Activated CD4-positive, alpha-beta T cell treated with anti-CD3 and anti-CD28 coated beads, Interleukin-2, amount 50 U/mL, for 16 hours (primary cell): ENCODE measurements at places on chromosomes 11 and 22.

DNA sequence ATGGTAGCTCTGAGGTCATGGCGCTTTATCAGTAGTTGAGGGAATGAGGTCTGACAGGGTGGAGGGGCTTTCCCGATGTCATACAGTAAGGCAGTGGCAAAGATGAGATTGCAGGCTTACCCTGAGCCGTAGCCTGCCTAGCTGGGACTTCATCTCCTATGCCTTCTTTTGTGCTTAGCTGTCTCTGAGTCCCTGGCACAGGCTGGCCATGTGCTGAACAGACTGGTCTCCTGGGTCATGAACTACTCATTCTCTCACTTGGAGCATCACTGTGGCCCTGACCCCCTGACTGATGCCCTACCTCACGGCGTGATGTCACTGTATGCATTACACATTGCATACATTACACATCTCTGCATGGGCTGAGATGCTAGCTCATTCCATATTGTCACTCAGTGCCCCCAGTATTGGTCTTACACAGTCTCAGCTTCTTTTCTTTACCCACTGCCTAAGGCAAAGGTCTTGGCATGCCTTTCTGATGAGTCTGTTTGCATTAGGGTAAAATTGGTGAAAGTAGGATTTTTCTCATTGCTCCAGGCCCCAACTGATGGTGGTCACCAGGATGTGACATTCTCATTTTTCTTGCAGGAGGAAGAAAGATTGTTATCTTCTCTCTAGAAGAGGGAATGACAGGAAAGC lies 389.4 kb upstream of the CADM1 start:
- DNase-seq = no peak

DNA sequence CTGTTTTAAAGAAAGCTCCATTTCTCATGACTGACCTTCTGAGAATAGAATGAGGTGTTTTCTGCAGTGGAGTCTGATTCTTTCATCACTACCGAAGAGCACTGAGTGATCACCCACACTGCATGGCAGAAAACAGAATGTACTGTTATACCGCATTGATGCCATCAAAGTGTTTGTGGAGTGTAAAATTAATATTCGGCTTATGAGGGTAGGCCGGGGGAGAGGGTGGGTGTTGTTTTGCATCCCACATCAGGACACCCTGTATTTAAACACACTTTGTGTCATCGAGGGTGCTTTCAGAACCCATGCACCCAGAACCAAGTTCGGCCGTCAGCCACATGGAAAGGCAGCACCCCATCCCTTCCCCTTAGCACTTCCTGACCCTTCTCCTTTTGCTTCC lies 41.3 kb upstream of the ETS1 start:
- DNase-seq = peak; percentile 47

- no peak for DNase-seq
Measured at GRCh38 chr22:18056161-18056666, 21.6 kb upstream of the PEX26 start.

GRCh38 chr11:118401880-118402590 lies 629 bp downstream of the ATP5MG start:
- no peak for DNase-seq

DNA sequence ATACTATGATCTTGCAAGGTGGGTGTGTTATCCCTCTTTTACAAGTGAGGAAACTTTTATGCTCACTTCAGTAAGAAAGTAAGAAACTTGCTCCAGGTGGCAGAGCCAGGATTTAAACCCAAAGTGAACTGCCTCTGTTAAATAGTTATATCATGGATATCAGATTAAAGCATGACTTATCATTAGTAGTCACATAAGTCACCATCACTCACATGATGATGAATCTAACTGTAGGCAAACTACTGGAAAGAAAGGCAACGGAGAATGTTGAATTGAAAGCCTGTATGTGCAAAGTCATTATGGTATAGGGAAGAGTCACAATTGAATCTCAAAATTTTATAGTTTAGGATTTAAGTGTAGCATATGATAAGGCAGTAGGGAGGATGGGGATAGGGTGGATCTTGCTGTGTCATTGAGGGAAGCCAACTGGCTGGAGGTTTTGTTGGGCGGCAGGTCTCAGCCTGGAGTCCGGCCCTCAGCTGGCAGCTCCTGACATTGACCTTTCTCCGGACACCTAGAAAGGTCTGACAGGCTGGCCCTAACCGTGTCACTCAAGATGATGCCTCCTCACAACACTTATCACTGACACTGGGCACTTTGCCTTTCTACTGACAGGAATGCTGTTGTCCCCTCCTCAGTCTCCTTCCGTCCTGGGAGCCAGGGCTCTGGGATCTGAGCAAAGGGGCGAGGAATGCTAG lies 98.3 kb downstream of the EMSY start:
- no peak for DNase-seq

DNA sequence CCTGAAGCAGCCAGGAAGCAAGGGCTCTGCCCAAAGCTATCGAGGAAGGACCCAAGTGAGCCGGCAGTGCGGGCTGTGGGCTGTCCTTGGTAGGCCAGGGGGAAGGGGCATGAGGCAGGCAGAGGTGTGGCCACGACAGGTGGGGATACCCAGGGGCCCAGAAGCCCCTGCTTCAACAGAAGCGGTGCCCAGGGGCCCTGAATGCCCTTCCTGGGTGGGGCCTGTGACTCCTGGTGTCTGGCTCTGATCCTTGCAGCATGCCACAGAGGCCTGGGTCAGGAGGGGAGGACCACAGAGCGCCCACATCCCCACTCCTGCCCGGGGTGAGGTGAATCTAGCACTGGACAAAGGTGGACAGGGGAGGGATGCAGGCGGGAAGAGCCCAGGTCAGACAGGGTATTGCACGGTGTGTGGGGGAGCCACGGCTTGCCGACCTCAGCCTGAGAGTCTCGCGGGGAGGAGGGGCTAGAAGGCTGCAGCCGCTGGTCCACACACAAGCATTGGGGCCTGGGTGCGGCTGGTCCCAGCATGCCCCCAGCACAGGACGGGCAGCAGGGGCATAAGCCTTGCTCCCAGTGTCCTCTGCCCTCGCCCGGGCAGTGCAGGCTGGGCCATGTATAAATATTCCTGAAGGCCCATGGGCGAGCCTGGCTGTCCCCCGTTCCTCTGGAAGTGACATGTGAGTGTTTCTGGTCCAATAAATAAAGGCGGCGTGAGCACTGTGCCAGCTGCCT lies 19.0 kb downstream of the MAFF start:
- no peak for DNase-seq

DNA sequence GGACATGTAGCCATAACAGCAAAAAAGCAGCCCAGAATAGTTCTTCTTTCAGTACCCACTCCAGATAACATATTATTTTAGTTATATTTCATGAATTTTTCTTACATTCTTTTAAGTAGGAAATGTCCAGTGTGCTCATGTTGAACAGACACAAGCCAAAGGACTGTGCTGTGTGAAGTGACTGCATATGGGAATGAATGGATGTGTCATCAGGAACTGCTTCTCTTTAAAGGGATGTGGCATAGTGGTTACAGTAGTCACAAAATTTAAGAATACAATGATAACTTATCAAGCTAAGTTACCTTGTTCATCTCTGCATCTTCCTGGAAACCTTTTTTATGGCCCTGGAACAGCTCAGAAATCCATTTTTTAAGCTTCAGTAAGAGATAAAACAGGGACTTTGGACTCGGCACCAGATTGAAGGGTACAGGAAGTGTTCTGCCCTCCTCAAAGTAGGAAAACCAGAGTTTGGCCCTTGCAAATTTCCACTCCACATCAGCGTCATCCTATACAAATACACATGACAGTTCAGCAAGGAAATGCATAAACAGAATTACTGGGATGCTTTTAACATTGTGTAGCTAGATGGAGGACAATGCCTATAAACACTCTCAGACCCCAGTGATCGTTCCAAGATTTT lies 112.8 kb downstream of the TRPC6 start:
- no peak for DNase-seq

- no peak for DNase-seq
Measured at GRCh38 chr22:29128891-29129807, 56.3 kb downstream of the KREMEN1 start.

DNA sequence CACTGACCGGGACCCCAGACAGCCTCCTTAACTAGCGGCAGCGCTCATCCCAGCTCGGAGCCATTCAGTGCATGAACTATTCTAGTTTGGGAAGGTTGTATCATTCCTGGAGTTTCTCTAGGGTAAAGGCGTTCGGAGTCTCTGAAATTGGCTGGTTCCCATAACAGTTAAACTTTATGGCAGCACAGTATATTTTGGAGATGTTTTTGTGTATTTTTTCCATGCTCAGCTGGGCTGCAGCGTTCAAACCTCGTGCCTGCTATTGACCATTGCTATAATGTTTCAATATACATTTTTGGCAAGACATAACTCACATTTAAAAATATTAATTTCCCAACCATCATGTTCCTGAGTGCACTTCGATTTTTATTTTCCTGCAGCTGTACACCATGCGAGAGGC lies 169.7 kb downstream of the ST3GAL4 start:
- DNase-seq = no peak

- no peak for DNase-seq
Measured at GRCh38 chr11:102272047-102272824, 45.0 kb upstream of the BIRC3 start.
